Stimulated activated CD4-positive, alpha-beta T cell treated with anti-CD3 and anti-CD28 coated beads, Interleukin-12 subunit alpha, Interleukin-12 subunit beta, amount 100 ng/mL, for 24 hours (primary cell): ENCODE measurements at places on chromosomes 13 and 19.
A peak's percentile ranks its signal among the peaks of the same experiment; 100 is the strongest.

DNA sequence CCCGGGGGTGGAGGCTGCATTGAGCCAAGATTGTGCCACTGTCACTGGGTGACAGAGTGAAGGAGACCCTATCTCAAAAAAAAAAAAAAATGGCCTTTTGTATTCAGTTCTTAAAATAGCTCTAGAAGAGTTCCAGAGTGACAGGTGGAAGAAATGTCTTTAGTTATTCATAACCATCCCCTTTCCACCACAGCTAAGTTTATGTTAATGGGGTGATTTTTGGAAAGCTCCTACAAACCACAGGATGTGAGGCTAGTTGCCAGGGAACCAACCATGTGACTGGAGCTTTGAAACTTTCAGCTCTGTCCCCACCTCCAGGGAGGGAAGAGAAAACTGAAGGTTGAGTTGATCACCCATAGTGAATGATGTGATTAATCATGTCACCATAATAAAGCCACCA, 6.9 kb downstream of the ZNF490 start:
- peak; percentile 37 for DNase-seq

GRCh38 chr19:49808711-49809159, 4.4 kb downstream of the FUZ start:
- peak; percentile 64 for DNase-seq

- DNase-seq, result no peak
Observed at GRCh38 chr13:112968380-112968909, 569 bp upstream of the MCF2L start.

DNA sequence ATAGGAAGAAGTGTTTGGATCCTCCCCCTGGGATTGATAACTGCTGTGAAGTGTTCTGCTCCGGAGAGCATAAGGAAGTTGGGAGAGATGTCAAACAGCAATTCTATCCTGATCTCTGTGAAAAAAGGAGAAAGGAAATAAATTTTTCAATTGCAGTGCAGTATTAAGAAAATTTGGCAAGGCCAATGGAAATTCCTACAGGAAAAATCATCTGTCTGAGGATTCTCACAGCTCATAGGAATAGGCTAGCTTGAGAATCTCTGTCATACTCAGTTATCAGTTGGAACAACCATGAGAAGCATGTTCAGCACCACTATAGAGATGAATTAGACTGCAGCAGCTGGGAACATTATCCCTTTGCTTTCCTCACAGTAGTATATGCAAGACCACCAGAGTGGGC, 1238.9 kb upstream of the MIR17HG start:
- no peak for DNase-seq

DNA sequence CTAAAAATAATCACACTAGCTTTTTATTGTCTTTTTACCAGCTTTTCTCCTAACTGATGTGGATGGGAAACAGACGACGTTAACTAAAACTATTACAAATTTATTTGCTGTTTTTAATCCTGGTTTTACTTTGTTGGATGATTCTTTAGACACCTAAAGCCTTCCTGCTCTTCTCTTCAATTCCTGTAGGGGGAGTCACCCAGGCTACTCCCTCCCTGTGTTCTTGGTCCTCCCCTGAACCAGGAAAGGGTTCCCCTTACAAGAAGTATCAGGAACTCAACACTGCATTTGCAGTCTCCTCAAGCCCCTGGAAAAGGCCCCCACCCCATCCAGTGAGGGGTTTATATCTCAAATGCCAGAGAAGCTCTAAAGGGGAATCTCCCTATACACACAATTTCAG, 206.1 kb downstream of the SUCLA2 start:
- DNase-seq, result no peak

- no peak for DNase-seq
Observed at GRCh38 chr13:51339354-51339753, at the start of gene SERPINE3. TSS of gene SERPINE3 (plus strand) at chr13:51339691. CDS start at chr13:51341092, 1,401 bp downstream.

DNA sequence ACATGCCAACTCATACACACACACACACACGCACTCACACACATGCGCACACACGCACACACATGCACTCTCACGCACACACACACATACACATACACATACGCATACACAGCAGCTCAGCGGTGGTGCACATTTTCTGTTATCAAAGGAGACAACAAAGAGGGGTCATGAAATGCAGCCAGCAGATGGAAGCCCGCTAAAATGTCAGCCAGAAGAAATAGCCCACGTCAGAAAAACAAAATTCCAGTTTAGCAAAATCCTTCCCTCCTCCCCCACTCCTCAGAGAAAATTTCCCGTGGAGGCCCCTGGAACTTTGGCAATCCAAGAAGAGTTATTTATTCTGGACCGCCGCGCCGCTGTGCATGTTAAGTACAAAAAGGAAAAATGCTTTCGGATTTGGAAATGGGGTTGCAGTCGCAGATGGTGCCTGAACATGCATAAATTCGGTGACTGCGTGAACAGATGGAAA, 114.6 kb upstream of the VSTM2B start:
- no peak for DNase-seq

DNA sequence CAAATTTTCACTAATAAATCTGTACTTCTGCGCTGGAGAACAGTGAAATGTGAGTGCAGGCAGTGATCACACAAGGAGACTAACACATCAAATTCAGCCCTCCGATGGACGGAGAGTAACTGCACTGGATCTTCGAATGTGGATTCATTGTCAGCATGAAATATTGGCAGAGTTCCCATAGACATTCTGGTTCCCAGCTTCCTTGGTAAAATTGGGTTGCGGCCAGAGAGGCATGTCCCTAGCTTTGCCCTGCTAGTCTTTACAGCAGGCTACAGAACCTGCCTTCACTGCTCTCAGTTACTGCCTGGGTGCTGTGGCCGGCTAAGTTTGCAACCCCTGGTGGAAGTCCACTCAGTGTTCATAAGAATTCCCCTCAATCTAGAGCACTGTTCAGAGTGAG, 32.3 kb upstream of the UQCRFS1 start:
- DNase-seq, result no peak

GRCh38 chr13:94933230-94933751, 220.9 kb upstream of the SOX21 start:
- no peak for DNase-seq

DNA sequence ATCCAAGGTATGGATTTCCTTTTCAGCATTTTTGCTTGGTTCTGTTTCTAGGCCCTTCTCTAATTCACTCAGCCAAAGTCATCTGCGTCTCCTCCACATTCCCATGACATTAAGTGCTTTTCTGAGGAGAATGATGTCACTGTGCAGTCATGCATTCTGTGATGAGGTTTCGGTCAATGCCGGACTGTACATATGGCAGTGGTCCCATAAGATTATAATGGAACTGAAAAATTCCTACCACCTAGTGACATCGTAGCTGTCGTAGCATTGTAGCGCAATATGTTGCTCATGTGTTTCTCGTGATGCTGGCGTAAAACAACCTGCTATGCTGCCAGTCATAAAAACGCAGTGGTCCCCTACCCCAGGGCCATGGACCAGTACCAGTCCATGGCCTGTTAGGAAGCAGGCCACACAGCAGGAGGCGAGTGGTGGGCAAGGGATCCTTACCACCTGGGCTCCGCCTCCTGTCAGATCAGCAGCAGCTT, 63.4 kb upstream of the TNFRSF19 start:
- DNase-seq, result no peak
